ENCODE measurements at places on chromosomes 1 and 21.
A peak's percentile ranks its signal among the peaks of the same experiment; 100 is the strongest.

GRCh38 chr21:30779249-30779648 is 24.0 kb upstream of the KRTAP21-1 start:
- no peak for DNase-seq

- DNase-seq = no peak
Observed at GRCh38 chr1:32895325-32896215, 5.6 kb downstream of the TMEM54 start.

GRCh38 chr1:192538407-192539296 is 36.9 kb upstream of the RGS1 start:
- no peak for DNase-seq

DNA sequence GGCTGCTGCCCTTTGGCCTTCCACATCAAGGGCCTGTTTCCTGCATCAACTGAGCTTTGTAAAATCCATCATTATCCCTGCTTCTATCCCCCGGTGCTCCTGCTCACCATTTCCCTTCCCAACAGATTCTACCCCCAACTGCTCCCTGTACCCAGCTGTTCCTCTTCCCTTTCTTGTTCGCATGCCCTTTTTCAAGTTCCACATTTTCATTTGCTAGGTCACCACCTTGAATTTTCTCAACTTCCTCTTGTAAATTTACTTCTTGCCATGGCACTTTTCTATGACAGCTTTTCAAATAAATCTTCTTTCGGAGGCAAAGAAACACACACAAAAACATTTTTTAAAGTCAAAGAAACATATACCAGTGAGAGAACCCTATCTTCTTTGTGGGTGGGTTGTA is 330.5 kb upstream of the ADGRL2 start:
- no peak for DNase-seq

DNA sequence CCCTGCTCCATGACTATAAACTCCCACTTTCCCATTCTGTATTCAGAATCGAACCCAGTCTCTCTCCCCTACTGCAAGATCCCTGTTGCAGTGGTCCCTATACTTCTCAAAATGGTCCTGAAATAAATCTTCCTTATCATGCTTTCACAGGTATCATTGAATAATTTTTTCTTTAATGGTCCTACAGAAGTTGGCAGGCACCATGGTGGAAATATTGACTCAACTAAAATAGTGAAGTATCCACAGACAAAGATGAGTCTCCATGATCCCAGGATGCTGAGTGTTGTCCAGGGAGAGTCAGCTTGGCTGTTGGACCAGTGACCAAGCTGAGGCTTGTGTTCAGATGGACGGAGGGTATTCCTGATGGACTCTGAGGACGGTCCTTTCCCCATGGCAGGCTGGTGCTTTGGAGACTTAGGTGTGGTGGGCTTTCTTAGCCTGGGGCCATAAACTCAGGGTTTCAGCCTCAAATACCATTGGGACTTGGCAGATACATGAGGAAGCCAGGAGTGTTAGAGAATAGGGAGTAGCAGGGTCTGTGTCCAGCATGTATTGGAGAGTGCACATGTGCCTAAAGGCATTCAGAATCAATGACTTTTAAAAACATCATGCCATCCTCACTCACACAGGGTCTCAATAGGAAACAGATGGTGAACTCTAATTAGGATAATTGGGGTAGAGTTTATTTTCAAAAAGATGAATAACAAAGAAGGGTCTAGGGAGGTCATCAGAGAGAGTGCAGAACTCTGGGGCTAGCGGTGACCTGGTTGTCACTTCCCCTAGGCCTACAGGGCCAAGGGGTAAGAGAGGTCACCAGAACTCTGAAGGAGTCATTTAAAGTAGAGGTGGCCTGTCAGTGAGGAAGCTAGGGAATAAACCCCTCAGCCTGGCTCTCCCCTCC is 19.8 kb downstream of the TINAGL1 start:
- DNase-seq = no peak

DNA sequence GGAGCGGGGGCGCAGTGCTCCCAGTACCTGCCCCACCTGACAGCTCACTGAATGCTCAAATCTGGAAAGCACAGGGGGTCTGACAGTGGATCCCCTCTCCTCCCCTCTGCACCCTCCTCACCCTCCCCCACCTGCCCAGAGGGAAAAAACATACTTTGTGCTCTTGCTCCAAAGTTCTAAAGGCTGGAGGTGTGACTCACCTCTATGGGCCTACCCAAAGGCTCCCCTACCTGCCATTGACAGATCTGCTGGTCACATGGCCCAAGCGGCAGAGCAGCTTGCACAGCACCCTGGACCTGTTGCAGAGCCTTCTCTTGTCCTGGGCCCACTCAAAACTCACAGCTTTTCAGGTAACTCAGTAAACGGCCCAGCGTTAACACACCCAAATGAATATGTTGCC is 55.7 kb downstream of the ADSS2 start:
- DNase-seq = no peak

DNA sequence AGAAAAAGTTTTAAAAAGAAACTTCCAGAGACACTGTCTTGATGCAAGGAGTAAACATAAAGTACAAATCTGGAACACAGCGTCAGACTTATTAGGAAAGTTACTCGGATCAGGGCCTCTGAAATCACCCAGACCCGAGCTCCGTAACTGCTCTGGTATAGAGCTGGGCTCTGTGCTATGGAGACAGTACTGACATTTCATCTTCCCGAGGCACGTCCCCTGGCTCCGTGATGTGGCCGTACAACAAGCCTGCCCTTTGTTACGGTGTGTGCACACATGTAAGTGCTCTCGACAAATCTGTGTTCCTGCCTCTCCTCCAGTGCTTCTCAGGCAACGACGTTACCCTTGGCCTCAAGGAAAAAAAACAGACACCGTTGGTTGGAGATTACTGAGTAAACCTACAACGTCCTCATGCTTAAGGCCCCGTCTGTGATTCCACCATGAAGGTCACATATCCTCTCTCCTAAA is 107.0 kb upstream of the IRF2BP2 start:
- DNase-seq = peak; percentile 26

DNA sequence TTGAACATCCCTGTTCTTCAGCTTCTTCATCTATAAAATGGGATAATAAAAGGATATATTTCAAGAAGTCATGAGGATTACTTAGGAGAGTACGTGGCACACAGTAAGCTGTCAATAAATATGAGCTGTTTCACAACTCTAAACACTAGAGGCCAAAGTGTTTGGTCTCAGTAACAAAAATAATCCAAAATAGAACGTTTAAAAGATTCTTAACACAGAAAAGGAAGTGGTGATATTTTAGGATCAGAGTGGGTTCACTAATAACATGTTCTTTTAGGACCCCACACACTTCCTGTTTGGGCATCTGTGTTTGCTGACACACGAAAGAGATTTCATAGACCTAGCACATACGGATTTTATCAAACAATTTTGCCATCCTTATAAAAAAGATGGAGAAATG is 32.9 kb downstream of the TNFSF18 start:
- DNase-seq = no peak

DNA sequence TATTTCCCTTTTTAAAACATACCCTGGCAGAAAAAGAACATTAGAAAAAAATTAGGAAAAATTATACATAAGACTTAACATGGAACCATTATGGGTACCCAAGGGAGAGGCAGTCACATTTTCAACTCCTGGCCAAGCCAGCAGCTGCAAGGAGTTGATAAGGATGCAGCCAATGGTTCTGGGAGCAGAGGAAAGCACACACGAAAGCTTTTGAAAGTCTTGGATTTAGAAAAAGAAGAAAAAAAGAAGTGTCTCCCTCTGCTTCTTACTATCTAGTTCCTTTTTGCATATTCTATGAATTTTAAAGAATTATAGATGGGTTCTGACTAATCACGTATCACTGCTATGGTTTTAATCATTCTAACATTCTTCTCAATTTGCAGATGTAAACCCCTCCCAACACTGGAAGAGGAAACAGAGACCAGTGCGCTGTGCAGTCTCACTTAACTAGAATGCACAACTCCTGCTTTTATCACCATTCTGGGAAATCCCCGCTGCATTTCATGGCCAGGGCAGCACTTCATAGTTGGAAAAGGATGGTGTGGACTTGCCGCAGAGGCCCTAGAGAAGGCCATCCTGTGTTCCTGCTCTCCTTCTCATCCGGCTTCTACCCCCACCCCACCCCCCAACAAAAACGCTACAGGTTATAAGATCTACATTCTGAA is 2.7 kb upstream of the CD58 start:
- DNase-seq = no peak

GRCh38 chr1:107359472-107360241 is 218.8 kb downstream of the NTNG1 start:
- no peak for DNase-seq

DNA sequence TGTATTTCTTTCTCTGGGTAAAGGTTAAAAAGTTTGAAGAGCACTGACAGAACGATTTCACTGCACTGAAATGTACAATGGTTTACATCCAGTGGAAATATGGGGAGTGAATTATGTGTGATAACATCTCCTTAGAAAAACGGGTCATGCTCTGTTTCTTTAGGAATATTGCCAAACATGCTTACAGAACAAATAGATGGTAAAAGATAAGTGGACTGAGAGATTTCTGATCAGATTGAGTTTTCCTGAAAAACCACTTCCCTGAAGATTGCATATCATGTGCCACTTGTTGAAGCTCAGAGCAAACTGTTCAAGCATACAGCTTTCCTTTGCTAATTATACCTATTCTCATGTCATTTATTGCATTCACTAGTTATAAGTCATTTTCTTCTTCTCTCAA is 29.9 kb upstream of the DISP1 start:
- DNase-seq = no peak

- DNase-seq = no peak
Observed at GRCh38 chr1:173205146-173206051, 1.7 kb downstream of the TNFSF4 start.

DNA sequence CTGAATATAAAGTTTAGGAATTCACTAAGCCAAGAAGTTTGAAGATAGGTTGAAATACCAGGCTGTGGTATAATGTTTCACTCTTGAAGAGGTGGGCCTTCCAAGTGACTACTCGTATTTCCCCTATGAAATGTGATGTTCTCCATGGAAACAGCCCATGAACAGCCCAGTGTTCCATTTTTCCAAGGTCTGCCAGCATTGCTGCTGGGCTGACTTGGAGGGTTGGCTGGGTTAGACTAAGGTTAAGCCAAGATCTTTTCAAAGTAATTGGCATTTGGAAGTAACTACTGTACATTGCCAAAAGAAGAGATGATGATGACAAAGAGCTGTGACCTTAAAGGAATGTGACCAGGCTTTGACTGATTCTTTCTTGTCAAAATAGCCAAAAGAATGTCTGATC is 73.8 kb downstream of the RPE65 start:
- DNase-seq = peak; percentile 8
